ENCODE measurements at places on chromosomes 16 and 17.

- no peak for DNase-seq
These were observed 162.8 kb downstream of the FOXL1 start for GRCh38 chr16:86740906-86741799.

GRCh38 chr16:4002121-4002520 lies 114.1 kb downstream of the ADCY9 start:
- DNase-seq = no peak

GRCh38 chr17:14245629-14246028 lies 9.0 kb upstream of the CDRT15 start:
- DNase-seq = no peak

DNA sequence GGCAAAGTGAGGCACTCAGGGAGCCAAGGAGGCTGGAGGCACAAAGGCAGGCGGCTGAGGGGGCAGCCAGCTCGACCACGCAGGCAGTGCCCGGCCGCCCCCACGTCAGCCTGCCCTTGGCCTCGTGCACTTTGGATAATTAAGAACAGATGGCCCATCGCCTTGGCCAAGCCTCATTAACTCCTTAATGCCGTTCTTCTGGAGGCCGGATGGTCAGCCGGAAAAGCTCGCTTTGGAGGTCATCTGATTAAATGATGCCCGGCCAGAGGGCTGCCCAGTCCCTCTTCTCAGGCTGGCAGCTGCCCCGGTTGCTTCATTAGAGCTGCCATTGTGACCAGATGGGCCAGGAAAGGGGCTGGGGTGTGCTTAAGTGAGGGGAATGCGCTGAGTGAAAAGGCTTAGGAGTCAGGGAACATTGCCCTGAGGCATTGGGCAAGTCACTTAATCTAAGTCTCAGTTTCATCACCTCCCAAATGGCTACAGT lies 364.0 kb downstream of the NPIPA8 start:
- no peak for DNase-seq

DNA sequence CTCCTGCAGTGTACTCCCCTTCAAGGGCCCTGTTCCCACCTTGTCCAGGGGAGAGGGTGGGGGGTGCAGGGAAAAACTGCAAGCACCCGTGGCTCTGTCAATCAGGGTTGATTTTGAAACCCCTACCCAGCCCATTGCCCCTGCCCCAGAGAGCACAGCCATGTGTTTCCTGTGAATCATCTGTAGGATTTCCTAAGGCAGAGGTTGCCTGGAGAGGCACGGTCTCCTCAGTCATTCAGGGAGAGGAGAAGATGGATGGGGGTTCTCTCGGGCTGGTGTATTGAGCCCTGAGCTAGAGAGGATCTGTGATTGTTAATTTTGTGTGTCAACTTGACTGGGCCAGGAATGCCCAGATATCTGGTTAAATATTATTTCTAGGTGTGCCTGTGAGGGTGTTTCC lies 3.5 kb upstream of the AGRP start:
- peak; percentile 46 for DNase-seq

- peak; percentile 13 for DNase-seq
These were observed 56.1 kb upstream of the ACSF3 start for GRCh38 chr16:89037261-89038152.

DNA sequence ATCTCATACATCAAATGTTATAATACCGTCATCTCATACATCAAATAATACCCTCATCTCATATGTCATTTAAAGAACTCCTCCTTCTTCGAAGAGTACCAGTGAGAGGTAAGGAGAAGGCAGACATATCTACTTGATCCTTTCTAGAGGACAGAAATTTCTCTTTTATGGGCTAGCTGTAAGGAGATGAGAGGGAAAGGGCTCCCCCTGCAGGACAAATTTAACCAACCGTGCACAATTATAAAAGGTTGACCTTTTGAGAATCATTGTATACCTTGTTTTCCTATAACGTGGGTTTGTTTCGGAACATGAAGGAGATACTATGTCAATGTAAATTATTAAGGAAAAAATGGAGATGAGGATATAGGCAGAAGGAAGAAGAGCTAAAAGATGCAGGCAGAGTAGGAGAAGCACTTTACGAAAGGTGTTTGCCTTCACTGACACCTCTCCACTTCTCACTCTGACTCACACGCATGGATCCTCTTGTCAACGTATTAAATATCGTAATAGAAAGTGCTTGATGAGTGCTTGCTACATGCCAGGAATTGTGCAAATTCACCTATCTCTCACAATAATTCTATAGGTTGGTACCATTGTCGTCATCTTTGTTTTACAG lies 465.9 kb upstream of the ERCC4 start:
- peak; percentile 6 for DNase-seq

GRCh38 chr17:75645889-75646637 lies 12.8 kb downstream of the SMIM5 start:
- no peak for DNase-seq

GRCh38 chr17:64092113-64092512 lies 37.8 kb downstream of the ERN1 start:
- no peak for DNase-seq

GRCh38 chr17:81727324-81728031 lies 15.4 kb downstream of the SLC25A10 start:
- no peak for DNase-seq

GRCh38 chr17:30950669-30951399 lies 20.0 kb upstream of the RNF135 start:
- DNase-seq = no peak

Measured in AML-193 (cell line).